ENCODE measurements at places on chromosomes 3 and 15. TPM values are rescaled to one million over a fixed set of nuclear protein-coding genes. Genes with fewer than 3 reads are reported as not detected.

- no peak for DNase-seq
- H3K4me3 ChIP-seq = no peak overlapping the region
- peaks cover 6% of the 10 kb centered on the region for H3K36me3 ChIP-seq
- H3K4me1 ChIP-seq = peaks cover 12% of the 10 kb centered on the region
- no peak overlapping the region for H3K27ac ChIP-seq
Observed at GRCh38 chr15:40379853-40380252, 2.7 kb upstream of the KNSTRN start.

- no peak for DNase-seq
- H3K4me1 ChIP-seq = no peaks in the 10 kb centered on the region
- no peaks in the 10 kb centered on the region for H3K27me3 ChIP-seq
Observed at GRCh38 chr3:100006570-100007271, 107.6 kb downstream of the FILIP1L start.

DNA sequence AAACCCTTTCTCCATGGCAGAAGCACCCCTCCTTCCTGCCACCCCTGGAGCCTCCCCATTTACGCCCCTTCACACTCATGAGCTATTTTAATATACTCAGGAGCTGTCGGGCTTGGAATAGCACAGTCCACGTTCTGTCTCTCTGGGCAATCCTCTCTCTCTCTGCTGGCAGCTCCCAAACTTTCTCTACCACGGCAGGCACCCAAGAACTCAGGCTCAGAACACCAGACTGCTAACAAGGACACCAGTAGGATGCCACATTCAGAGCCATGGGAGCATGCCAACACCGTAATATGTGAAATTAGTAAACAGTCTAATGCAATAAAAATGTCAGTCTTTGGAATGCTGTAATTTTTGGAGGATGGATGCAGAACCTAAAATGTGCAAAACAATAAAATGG lies 19.3 kb downstream of the TNFAIP8L3 start:
- no peak overlapping the region for H3K27ac ChIP-seq
- H3K36me3 ChIP-seq = no peaks in the 10 kb centered on the region
- no peaks in the 10 kb centered on the region for H3K27me3 ChIP-seq
- no peak overlapping the region for H3K4me3 ChIP-seq
- no peaks in the 10 kb centered on the region for H3K4me1 ChIP-seq
- no peak for DNase-seq

- no peak overlapping the region for H3K27ac ChIP-seq
- DNase-seq = peak; percentile 17
- H3K36me3 ChIP-seq = no peaks in the 10 kb centered on the region
- peaks cover 7% of the 10 kb centered on the region for H3K4me1 ChIP-seq
- no peak overlapping the region for H3K4me3 ChIP-seq
- no peaks in the 10 kb centered on the region for H3K27me3 ChIP-seq
Observed at GRCh38 chr15:32649342-32649741, 7.8 kb downstream of the SCG5 start.

DNA sequence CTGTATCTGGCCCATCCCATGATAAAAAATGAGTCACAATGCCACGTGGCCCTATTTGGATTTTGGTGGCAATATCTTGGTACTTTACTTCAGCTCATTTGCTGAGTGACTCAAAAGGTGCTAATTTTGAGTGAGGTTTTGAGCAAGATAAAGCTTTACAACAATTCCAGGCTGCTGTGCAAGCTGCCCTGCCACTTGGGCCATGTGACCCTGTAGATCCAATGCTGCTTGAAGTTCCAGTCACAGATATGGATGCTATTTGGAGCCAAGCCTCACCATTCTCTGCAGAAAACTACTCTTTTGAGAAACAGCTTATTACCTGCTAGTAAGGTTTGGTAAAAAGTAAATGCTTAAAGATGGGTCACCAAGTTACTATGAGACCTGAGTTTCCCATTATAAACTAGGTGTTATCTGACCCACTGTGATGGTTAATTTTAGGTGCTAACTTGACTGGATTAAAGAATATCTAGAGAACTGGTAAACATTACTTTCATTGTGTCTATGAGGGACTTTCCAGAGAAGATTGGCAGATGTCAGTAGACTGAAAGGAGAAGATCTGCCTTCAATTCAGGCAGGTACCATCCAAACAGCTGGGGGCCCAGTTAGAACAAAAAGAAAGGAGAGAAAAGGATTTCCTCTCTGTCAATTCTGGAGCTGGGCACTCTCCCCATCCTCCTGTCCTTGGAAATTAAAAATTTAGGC lies 1083.9 kb downstream of the DIPK2A start:
- H3K4me1 ChIP-seq = no peaks in the 10 kb centered on the region
- no peak overlapping the region for H3K27ac ChIP-seq
- H3K36me3 ChIP-seq = no peaks in the 10 kb centered on the region
- no peaks in the 10 kb centered on the region for H3K27me3 ChIP-seq
- H3K4me3 ChIP-seq = no peak overlapping the region

- no peak overlapping the region for H3K4me3 ChIP-seq
- H3K27ac ChIP-seq = no peak overlapping the region
- no peaks in the 10 kb centered on the region for H3K27me3 ChIP-seq
- no peaks in the 10 kb centered on the region for H3K4me1 ChIP-seq
Observed at GRCh38 chr3:20516311-20516710, 330.3 kb upstream of the SGO1 start.

DNA sequence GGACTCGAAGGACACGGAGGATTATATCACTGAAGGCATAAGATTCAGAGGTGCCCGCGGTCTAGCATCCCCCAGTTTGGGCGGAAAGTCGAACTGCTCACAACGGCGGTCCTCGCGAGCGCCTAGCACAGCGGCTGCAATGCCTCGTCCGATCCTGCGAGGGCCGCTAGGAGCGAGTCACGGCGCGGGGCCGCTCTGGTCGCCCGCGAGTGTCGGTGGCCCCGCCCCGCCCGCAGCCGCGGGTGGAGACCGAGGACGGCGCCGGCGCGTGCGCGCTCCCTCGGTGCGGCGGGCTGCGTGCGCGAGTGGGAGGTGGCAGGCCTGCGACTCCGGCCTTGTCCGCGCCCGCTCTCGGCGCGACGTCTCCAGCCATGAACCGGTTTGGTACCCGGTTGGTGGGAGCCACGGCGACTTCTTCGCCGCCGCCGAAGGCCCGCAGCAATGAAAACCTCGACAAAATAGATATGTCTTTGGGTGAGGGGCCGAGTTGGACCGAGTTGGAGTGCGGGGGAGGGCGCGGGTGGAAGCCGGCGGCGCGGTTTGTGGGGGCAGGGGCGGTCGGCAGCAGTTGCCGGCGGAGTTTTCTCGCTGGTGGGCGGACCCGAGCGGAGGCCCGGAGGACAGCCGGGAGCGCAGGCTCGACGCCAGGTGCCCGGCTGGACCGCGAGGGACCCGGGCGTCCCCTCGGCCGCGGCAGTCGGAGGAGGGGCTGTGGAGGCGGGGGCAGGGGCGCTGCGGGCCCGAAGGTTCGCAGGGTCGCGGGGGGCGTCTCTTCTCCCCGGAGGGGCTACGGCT lies at the start of gene FYTTD1:
FYTTD1 (plus strand) TSS at position 283 of the 795 bp plus-strand sequence; CDS start at position 372, 89 bp downstream.
- peak within 1 kb of the TSS; percentile 86 for H3K4me3 ChIP-seq
- no peaks in the 10 kb centered on the region for H3K4me1 ChIP-seq
- peak within 1 kb of the TSS; percentile 87 for H3K27ac ChIP-seq
- H3K36me3 ChIP-seq = no peaks in the 10 kb centered on the region
- peak; percentile 95 for DNase-seq
- no peaks in the 10 kb centered on the region for H3K27me3 ChIP-seq

GRCh38 chr15:71634820-71635560 lies 175.4 kb upstream of the NR2E3 start:
- peaks cover 15% of the 10 kb centered on the region for H3K4me1 ChIP-seq
- H3K27ac ChIP-seq = no peak overlapping the region
- DNase-seq = peak; percentile 91
- H3K36me3 ChIP-seq = no peaks in the 10 kb centered on the region

DNA sequence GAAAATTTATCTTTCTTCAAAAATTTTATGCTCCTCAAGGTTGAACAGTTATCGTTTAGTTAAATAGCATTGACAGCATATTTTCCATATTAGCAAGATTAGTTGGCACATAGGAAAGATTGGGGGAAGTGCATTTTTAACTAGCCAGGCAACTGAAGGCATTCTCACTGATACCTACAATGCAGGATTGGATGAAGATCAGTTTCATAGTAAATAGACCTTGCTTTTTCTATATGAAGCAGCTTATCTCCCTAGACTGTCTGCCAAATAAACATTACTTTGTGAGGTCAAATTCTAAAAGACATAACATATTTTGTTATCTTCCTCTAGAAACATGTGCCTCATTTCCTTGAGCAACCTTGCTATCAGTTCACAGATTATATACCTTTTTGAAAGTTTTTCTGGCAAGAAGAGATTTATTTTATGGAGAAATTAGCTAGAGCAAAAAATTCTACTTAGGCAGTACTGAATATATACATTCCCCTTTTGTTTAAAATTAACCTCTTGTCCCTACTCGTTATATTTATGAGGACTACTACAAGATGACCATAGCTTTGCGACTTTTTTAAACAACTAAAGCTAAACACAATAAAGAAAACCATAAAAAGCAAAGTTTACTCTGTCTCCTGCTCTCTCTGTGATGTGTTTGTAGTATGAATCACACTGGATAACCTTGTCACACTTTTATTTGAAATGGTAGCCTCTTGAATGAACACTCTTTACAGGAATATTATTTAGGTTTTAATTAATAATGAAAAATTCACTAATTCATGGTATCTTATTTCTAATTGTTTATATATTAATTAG lies 654.9 kb upstream of the TBL1XR1 start:
- no peak overlapping the region for H3K4me3 ChIP-seq
- no peaks in the 10 kb centered on the region for H3K4me1 ChIP-seq
- H3K27me3 ChIP-seq = no peaks in the 10 kb centered on the region
- no peak for DNase-seq

GRCh38 chr3:123071146-123071545 lies 4.3 kb downstream of the PDIA5 start:
- H3K27me3 ChIP-seq = no peaks in the 10 kb centered on the region
- no peak overlapping the region for H3K4me3 ChIP-seq
- DNase-seq = peak; percentile 77

DNA sequence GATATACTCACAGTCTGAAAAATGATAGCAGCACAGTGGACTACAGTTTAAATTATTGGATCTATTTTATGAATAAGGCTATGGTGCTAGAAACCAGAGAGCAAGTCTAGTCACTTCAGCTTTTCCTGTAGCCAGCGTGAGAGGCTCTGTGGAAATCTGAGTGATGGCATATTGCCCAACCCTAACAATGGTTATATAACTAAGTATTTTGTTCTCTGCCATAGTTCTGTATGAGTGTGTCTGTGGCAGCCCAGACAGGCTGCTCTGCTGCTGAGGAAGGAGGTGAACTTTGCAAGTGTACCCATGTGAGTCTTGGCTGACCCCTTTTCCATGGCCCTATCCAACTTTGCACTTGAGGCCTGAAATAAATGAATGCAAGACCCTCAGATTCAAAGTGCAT lies 105.7 kb downstream of the LRTM1 start:
- H3K36me3 ChIP-seq = no peaks in the 10 kb centered on the region
- H3K4me1 ChIP-seq = peaks cover 24% of the 10 kb centered on the region
- H3K4me3 ChIP-seq = no peak overlapping the region
- no peak overlapping the region for H3K27ac ChIP-seq

GRCh38 chr3:106688464-106688863 lies 688.8 kb upstream of the CCDC54 start:
- no peaks in the 10 kb centered on the region for H3K36me3 ChIP-seq
- H3K4me1 ChIP-seq = peaks cover 36% of the 10 kb centered on the region
- H3K27ac ChIP-seq = no peak overlapping the region

DNA sequence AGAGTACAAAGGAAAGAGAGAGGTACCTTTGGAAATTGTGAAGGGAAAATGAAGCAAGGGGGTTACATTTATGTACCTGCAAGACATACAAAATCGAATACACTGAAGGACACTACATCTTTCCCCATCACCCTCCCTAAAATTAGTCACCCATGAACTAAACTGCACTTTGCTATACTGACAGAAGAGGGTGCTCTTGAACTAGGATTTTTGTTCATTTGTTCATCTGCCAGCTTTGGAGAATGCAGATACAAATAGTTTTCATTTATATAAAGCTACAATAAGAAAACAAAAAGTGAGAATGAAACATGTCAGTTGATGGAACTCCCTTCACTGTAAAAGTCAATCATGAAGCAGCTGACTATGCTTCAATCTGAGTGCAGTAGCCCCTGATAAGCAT lies 55.7 kb downstream of the PCCB start:
- H3K4me1 ChIP-seq = no peaks in the 10 kb centered on the region
- peaks cover 3% of the 10 kb centered on the region for H3K36me3 ChIP-seq
- no peaks in the 10 kb centered on the region for H3K27me3 ChIP-seq

GRCh38 chr3:194056731-194057415 lies 79.1 kb upstream of the HES1 start:
- H3K36me3 ChIP-seq = no peaks in the 10 kb centered on the region
- no peak for DNase-seq
- H3K27me3 ChIP-seq = no peaks in the 10 kb centered on the region

GRCh38 chr3:13277196-13277813 lies 142.8 kb downstream of the NUP210 start:
- no peaks in the 10 kb centered on the region for H3K4me1 ChIP-seq
- no peaks in the 10 kb centered on the region for H3K36me3 ChIP-seq
- no peak for DNase-seq
- H3K4me3 ChIP-seq = no peak overlapping the region
- H3K27ac ChIP-seq = no peak overlapping the region
- H3K27me3 ChIP-seq = peaks cover 27% of the 10 kb centered on the region

DNA sequence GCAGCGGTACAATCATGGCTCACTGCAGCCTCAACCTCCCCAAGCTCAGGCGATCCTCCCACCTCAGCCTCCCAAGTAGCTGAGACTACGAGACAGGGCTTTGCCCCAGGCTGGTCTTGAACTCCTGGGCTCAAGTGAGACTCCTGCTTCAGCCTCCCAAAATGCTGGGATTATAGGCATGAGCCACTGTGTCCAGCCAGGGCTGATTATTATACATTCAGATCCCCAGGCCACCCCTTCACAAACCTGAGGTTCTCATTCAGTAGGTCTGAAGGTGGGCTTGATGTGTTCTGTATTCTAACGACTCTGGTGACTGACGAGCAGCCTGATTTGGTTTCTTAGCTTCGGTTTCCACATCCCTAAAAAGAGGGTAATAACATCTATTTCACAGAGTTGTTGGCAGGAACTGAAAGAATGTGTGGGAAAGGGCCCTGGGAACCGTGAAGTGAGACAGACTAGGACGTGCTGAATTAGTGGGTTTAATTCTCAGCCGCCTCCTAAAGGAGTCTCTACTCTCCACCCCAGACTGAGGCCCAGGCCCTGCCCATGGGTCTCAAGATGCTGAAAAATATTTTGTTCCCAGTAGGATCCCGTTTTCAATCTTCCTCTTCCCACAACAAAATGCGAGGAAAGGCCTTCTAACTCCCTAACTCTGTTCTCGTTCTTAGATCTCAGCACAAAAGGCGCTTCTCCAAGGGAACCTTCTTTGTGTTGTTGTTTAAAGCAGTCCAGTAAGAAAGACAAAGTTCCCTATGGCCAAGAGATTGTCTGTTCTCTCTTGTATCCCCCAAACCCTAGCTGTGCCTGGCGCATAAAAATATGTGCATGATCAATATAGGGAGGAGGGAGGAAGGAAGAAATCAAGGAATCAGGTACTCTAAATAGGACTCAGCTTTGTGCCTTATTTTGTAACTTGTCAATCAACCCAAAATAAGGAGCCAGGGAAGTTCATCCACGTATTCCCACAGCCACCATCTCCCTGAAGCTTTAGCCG lies 210.0 kb upstream of the TOPAZ1 start:
- no peaks in the 10 kb centered on the region for H3K4me1 ChIP-seq
- no peak overlapping the region for H3K27ac ChIP-seq
- DNase-seq = no peak
- no peaks in the 10 kb centered on the region for H3K27me3 ChIP-seq
- H3K36me3 ChIP-seq = no peaks in the 10 kb centered on the region

Gene TMEM41A
- 29.9 TPM for total RNA-seq

Gene CFAP100
- total RNA-seq = not detected

Gene ILDR1
- not detected for total RNA-seq

Gene TGM4
- 0.09 TPM for total RNA-seq

Gene NMB
- 15.1 TPM for total RNA-seq

Gene EFCAB12
- total RNA-seq = 0.71 TPM

Gene BLOC1S6
- 55.6 TPM for total RNA-seq

Gene MLF1
- total RNA-seq = 4.9 TPM

Gene ANKRD63
- 2.5 TPM for total RNA-seq

Gene TPRG1
- total RNA-seq = 1.6 TPM

Gene GOLGA6B
- not detected for total RNA-seq

Measured in A673 (cell line).